T-cell (primary cell): ENCODE measurements at places on chromosomes 6 and 20. TPM values are rescaled to one million over a fixed set of nuclear protein-coding genes. Genes with fewer than 3 reads are reported as not detected.

- DNase-seq, result no peak
These were observed 1.5 kb upstream of the GOPC start for GRCh38 chr6:117603821-117604220.

DNA sequence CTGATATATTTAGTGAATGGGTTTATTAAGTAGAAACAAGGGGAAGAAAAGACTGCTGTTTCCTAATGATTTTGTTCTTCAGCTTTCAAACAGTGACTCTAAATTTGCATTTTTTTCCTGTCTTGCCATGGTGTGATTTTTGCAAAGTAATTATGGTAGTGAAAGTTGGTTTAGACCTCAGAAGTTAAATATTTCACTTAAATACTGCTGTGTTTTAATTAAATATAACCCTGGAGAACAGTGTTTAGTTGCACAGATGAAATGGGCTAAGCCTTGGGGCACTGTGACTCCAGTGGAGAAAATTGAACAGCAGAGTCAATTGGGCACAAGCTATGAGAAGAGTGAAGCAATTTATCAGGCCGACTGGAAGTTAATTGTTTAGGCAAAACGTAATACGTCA lies 111.1 kb upstream of the MCHR2 start:
- DNase-seq, result no peak

GRCh38 chr6:70673601-70674000 lies 5.9 kb downstream of the SMAP1 start:
- DNase-seq, result no peak

DNA sequence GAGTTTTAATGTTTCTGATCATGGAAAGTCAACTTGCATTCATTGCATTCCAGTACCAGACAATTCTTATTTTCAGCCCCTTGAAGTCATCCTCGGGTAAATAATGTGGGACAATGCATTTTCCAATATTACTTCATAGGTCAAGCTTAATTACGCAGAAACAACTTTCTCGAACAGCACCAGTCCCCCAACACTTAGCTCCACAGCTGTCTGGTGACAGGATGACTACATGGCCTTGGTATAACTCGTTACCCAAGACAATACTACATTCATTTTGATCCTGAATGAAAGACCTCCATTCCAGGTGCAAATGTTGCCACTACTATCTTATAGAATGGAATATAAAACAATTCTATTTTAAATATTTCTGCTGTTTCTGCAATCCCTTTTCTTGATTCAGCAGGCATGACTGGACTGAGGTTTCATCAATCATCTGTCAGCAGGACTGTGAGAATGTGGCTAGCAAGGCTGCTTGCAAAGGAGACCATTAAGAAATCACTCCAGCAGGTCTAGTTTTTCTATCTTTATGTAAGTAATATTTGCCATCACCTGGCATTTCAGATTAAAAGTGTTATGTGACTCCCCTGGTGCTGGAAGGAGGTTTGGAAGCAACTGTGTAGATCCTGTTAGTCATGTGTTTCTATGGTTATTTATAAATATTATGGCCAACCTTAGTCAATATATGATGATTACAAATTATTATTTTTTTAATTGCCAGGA lies 147.9 kb downstream of the HAO1 start:
- DNase-seq, result no peak

SEMG1 gene
- total RNA-seq, result not detected
